HFF-Myc (cell line): ENCODE measurements at places on chromosomes 2 and 18.

- DNase-seq, result no peak
Measured at GRCh38 chr2:169038338-169038757, 7.2 kb upstream of the ABCB11 start.

DNA sequence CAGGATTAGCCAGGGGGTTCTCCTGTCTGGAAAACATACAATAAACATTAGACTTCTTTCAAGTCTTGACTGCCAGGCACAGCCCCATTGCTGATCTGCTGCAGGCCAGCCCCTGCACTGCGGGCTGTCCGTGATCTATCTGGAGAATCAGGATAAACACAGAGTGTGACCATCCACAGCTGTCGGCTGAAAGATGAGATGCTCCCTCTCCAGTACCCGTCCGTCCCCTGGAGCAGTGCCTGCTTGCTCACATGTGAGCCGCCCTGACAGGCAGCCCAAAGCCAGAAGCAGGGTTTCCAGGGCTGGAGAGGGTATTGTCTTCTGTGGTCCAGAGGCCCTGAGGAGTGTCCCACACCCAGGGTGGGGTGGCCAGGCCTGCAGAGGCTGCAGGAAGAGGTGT lies 46.1 kb upstream of the FOSL2 start:
- no peak for DNase-seq

DNA sequence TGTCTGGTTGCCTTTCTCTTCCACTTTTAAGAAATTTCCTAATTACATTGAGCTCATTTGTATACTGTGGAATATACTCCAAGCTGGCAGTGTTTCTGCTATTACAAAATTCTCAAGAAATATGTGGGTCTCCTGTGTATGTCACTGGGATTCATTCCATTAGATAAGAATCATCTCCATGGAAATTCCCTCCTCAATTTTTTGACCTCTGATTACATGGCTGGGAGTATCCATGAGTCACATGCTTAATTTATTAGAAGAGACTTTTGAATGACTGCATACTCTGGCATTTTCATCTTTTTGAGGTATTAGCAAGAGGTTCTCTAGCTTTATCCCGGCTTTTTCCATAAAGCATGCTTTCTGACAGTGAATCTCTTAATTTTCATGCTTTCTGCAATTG lies 665.5 kb upstream of the CNTNAP5 start:
- no peak for DNase-seq

DNA sequence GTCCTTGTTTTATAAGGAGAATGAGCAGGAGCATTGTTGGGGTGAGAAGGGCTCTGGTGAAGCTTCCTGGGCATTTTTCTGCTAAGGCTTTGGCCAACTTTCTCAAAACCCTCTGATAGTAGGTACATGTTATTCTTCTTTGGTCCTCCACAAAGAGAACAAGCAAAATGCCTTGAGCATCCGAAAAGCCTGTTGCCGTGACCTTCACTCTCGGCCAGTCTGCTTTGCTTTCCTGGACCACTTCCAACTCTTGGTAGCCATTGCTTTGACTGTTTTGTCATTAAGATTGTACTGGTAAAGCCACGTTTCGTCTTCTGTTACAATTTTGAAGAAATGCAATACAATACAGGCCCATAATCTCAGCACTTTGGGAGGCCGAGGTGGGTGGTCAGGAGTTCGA lies 27.4 kb upstream of the ALLC start:
- DNase-seq, result no peak

GRCh38 chr2:41933585-41934320 lies 114.1 kb upstream of the PKDCC start:
- no peak for DNase-seq

DNA sequence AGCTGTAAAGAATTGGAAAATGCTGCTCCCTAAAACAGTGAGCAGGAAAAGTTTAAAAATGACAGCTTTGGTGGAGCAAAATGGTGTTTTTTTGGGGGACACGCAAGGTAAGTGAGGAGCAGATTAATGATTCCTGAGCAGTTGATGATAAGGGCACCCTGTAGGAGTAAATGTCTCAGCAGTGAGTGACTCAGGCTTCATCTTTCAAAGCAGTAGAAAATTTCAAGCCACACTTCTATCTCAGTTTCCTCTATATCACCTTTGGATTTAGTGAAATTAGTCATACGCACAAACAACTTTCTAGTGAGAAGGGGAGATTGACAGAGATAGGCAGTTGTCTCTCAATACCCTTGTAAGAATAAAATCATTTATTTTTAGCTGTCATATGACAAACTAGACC lies 709.0 kb upstream of the FAM98A start:
- no peak for DNase-seq

- DNase-seq, result no peak
Measured at GRCh38 chr2:149986861-149987260, 399.3 kb upstream of the MMADHC start.

- no peak for DNase-seq
Measured at GRCh38 chr18:70982292-70982691, 693.4 kb downstream of the SOCS6 start.

GRCh38 chr2:218172845-218173244 lies 6.1 kb upstream of the CXCR1 start:
- DNase-seq, result no peak

DNA sequence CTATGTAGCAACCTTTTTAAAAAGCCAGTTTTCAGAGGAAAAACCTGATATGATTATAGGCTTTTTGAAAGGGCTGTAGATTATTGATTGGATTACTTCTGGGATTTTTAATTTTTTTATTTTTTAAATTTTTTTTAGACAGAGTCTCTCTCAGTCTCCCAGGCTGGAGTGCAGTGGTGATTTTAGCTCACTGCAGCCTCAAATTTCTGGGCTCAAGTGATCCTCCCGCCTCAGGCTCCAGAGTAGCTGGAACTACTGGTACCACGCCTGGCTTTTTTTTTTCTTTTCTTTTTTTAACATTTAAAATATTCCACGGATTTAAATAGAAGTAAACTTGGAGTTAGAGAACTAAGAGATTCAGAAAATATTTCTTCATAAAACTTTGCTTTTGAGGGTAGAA lies 1.2 kb downstream of the MRPL19 start:
- DNase-seq, result no peak

GRCh38 chr2:54771166-54771885 lies 47.9 kb downstream of the EML6 start:
- no peak for DNase-seq

GRCh38 chr18:21762181-21762772 lies 21.7 kb downstream of the MIB1 start:
- no peak for DNase-seq

GRCh38 chr2:235546151-235546435 lies 52.2 kb downstream of the AGAP1 start:
- DNase-seq, result no peak

GRCh38 chr2:113206251-113206650 lies 32.5 kb downstream of the PSD4 start:
- DNase-seq, result no peak

GRCh38 chr18:730692-731091 lies 18.3 kb upstream of the ENOSF1 start:
- DNase-seq, result no peak

GRCh38 chr2:191169456-191170300 lies 18.9 kb upstream of the STAT4 start:
- no peak for DNase-seq
